ENCODE measurements at places on chromosomes 11 and 22. TPM values are rescaled to one million over a fixed set of nuclear protein-coding genes. Genes with fewer than 3 reads are reported as not detected.

The TRIM49 gene
- not detected for total RNA-seq

GRCh38 chr11:103619480-103619879 is 417.0 kb upstream of the DDI1 start:
- DNase-seq = no peak

DNA sequence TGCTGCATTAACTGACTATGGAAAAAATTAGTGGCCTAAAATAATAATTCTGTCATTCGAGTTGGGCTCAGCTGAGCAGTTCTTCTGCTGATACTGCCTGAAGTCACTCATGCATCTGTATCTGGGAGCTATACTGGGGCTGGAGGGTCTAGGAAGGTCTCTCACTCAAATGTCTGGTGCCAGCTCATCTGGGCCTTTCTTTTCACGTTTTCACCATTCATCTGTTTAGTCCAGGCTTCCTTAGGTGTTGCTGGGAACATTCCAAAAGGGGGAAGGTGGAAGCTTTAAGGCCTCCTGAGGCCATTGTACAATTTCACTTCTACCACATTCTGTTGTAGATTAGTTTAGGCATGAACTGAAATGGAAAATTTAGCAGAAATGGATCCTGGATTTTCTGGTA is 28.0 kb downstream of the YAP1 start:
- no peak for DNase-seq

DNA sequence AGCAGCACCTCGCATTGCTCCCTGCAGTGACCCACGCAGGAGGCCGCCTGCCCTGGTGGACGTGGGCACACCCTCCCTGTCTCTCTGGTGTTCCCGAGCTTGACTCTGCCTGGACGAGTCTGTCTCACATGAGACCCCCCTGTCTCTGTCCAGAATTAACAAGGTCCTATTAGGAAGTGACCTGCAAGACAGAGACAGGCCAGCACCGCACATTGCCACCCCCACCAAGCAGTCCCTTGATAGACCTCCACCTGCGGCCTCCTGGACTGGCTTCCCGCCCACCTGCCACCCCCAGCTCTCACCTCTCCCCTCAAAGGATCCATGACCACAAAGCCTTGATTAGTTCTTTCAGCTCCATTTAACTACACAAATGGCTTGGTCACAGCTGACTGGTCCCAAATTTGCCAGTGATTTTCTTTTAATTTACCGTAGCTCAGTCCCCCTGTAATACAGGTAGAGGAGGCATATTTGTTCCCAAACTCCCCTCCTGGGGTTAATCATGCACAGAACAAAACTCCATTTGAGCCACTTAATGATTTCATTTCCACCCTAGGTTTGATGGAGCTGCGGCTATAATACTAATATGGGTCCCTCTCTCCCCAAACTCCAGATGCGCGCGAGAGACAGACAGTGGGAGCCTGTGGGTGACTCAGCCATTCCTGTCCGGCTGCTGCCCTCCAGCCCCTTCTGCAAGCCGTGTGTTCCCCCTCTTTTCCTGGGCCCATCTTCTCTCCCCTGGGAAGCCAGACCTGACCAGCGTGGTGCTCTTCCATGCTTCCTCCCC is 11.2 kb downstream of the SPATA19 start:
- no peak for DNase-seq

GRCh38 chr11:116984589-116984988 is 113.6 kb downstream of the SIK3 start:
- no peak for DNase-seq

The NXPE1 gene
- not detected for total RNA-seq

DNA sequence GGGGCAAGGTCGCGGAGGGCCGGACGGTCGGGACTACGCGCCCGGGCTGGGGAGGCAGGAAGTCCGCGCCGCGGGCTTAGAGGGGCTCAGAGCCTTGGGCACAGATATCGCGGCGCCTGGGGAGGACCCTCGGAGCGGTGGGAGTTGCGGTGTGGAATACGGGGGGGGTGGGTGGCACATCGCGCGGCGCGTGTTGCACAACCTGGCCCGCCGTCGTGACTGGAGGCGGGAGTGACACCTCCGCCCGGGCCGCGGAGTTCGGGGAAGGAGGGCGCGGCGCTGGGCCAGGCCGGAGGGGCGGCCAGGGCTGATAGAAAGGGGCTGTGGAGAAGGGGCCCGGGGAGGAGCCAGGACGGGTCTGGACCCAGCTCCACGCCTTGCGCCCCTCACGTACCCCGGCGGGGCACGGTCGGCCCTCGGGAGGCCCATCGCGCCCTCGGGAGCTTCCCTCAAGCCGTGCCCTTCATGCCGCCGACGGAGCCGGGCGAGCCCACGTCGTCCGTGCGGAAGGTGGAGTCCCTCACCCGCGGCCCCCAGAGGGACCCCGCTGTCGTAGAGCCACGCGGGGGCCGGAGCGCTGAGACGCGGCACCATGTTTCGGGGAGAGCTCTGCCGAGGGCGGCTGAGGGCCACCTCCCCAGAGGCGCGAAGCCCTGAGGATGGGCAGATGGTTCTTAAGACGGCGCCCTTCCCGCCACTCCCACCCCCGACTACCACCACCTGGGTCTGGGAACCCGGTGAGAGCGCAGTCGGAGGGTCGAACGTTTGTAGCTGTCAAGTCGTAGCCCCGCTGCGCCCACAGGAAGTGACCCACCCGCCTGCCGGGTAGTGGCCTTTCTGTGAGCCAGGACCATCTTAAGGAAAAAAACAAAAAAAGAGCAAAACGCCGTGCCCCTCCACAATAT is 729 bp downstream of the IL17RA start:
- no peak for DNase-seq

GRCh38 chr22:18955696-18956095 is 19.6 kb upstream of the PRODH start:
- no peak for DNase-seq

DNA sequence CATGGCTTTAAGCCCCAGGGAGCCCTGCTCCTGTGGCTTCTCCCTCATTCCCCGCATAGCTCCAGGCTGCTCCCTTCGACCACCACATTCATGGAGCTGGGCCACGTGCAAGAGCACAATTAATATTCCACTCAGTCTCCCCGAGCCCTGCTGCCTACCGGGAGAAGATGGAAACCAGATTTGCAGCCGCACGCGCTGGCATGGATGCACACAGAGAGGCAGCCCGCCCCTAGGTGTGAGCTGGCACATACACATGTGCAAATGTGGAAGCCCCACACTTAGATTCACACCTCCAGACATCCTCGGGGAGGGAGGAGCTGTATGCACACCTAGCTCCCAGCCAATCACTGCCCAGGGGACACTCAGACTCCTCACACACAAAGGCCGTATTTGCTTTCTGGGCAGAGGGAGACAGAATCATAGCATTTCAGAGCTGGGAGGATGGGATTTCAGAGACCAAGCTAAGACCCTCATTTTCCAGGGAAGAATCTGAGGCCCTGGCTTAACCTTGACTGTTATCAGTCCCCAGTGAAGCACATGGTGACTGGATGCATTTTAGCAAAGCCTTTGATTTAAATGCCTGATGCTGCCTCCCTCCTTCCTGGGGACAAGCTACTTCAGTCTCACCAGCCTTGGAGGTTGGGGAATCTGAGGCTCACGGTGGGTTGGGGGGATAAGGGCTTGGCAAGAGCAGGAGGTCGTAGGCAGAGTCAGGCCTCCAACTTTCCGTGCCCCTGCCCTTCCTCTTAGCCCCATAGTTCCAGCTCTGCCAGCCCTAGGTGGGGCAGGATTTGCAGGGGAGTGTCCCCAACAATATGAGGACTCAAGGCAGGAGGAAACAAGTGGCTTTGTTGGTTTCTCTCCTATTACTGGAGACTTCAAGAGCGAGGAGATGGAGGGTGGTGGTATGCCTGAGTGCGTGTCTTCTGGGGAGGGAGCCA is 5.3 kb upstream of the CREB3L1 start:
- DNase-seq = no peak

- peak; percentile 76 for DNase-seq
Observed at GRCh38 chr11:102111011-102111786, 952 bp downstream of the YAP1 start.

DNA sequence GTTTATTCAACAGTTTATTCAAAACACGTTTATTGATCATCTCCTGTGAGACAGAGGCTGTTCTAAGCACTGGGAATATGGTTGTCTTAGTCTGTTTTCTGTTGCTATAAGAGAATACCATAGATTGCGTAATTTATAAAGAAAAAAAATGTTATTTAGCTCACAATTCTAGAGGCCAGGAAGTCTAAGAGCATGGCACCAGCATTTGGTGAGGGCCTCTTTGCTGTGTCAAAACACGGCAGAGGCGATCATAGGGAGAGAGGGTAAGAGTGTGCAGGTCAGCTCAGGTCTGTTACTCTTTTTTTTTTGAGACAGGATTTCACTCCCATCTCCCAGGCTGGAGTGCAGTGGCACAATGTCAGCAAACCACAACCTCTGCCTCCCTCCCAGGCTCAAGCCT is 5.2 kb upstream of the IL17RA start:
- no peak for DNase-seq

GRCh38 chr22:28715611-28716010 is 26.0 kb downstream of the CHEK2 start:
- no peak for DNase-seq

GRCh38 chr11:44923115-44923514 is 27.6 kb downstream of the TP53I11 start:
- no peak for DNase-seq
